ENCODE measurements at places on chromosomes 5 and 9.

GRCh38 chr5:174082286-174082685 is 36.8 kb downstream of the NSG2 start:
- DNase-seq, result no peak
- peaks cover 11% of the 10 kb centered on the region for H3K27me3 ChIP-seq
- no peak overlapping the region for H3K27ac ChIP-seq

DNA sequence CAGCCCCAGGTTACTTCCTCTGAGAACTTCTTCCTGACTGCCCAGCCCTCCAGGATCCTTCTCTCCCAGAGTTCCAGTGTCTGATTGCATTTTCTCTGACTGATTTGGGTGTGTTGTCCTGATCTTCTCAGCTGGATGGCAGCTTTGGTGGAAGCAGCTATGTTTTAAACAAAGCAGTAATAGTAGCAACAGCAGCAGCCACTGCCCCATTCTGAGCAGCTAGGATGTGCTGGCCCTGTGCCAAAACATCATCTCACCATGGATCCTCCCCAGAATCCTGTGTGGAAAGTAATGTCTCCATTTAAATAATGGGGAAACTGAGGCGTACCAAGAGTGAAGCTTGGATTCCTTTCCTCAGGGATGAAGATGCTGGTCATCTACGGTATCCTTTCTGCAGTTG is 46.4 kb upstream of the PSD2 start:
- peak overlapping the region; percentile 87 for H3K4me3 ChIP-seq
- no peak for DNase-seq
- peak overlapping the region; percentile 32 for H3K27ac ChIP-seq
- H3K27me3 ChIP-seq, result no peaks in the 10 kb centered on the region
- peaks cover 23% of the 10 kb centered on the region for H3K36me3 ChIP-seq
- H3K4me1 ChIP-seq, result peaks cover 23% of the 10 kb centered on the region

DNA sequence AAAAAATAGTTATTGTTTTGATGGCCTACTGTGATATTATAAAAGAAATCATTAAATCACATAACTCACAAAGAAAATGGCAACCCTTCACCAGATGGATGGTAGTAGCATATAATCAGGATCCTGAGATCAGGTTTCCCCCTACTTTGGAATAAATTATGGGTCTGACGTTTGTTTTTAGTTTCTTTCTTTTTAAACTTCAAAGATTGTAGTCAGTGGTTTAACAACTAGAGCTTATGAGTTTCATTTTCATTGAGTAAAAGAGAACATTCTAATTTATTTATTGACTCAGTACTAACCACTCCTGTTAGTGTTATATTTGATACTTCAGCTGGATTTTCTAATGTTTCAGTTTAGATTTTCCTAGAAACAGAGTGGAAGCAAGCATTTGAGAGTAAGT is 218.0 kb upstream of the PCSK5 start:
- H3K27ac ChIP-seq, result no peak overlapping the region
- DNase-seq, result no peak
- H3K27me3 ChIP-seq, result no peaks in the 10 kb centered on the region
- no peak overlapping the region for H3K4me3 ChIP-seq

- H3K36me3 ChIP-seq, result peaks cover 3% of the 10 kb centered on the region
- no peak for DNase-seq
- H3K27ac ChIP-seq, result no peak overlapping the region
- H3K4me1 ChIP-seq, result no peaks in the 10 kb centered on the region
- H3K27me3 ChIP-seq, result peaks cover 49% of the 10 kb centered on the region
Observed at GRCh38 chr9:86782831-86783230, 164.5 kb downstream of the GAS1 start.

DNA sequence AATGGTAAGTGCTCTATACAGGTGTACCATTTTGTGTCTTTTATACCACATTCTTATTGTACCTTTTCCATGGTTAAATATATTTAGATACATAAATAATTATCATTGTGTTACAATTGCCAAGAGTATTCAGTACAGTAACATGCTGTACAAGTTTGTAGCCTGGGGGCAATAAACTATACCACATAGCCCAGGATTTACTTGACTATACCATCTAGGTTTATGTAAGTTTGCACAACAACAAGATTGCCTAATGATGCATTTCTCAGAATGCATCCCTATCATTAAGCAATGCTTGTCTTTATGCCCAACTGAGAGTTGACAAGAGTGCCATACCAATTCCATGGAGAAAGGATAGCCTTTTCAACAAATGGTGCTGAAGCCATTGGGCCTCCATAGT is 136.7 kb upstream of the PJA2 start:
- DNase-seq, result no peak
- no peak overlapping the region for H3K27ac ChIP-seq
- H3K27me3 ChIP-seq, result peaks cover 16% of the 10 kb centered on the region
- no peaks in the 10 kb centered on the region for H3K36me3 ChIP-seq
- no peaks in the 10 kb centered on the region for H3K4me1 ChIP-seq

DNA sequence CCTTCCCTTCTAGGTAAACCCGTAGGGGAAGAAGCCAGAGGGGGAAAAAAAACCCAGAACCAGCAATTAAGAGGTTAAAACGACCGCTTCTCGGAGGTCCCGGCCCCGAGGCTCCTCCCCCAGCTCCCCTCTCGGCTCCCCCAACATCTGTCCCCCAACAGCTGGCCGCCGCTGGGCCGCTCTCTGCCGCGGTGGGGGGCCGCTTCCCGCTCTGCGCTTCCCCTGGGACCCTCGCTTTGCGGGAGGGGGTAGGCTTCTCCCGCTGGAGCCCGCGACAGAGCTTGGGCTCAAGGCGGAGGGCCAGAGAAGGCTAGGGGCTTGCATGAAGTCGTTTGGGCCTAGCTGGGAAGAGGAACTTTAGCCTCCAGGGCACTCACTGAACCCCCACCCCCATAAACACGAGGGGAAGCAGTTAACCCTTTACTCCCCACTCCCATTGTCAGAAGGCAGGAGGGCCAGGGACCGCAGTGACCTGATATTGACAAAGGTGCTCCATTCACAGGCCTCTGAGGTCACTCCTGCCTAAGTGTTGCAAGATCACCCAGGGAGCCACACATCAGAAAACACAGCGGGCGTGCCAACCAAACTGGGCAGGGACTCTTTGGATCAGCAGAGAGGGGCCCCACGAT is 7.5 kb downstream of the LHX6 start:
- H3K27ac ChIP-seq, result no peak overlapping the region
- no peak for DNase-seq
- no peaks in the 10 kb centered on the region for H3K36me3 ChIP-seq
- no peak overlapping the region for H3K4me3 ChIP-seq
- H3K27me3 ChIP-seq, result peaks cover 99% of the 10 kb centered on the region

DNA sequence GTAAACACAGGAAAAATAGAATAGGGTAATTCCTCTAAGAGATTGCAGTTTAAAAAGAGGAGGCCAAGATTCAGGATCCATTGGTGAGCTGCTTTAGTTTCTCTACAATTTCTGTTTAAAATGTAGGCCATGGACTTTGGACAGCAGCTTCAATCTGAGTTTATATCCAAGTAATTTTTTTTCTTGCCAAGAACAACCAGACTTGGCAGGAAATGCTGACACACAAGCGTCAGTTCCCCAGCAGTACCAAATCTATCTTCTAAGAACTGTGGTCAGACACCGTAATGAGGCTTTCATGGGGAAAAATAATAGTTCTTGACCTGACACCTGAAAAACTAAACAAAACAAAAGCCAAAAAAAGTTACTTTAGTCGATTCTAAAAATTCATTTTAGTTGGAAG is 528.8 kb downstream of the CSNK1G3 start:
- H3K27ac ChIP-seq, result no peak overlapping the region
- no peak for DNase-seq
- H3K36me3 ChIP-seq, result peaks cover 2% of the 10 kb centered on the region
- H3K4me3 ChIP-seq, result no peak overlapping the region
- no peaks in the 10 kb centered on the region for H3K4me1 ChIP-seq

- H3K36me3 ChIP-seq, result peaks cover 34% of the 10 kb centered on the region
- no peaks in the 10 kb centered on the region for H3K27me3 ChIP-seq
- H3K27ac ChIP-seq, result no peak overlapping the region
- H3K4me3 ChIP-seq, result no peak overlapping the region
- no peaks in the 10 kb centered on the region for H3K4me1 ChIP-seq
Observed at GRCh38 chr9:125343518-125344275, 82.1 kb downstream of the GAPVD1 start.

- H3K4me1 ChIP-seq, result peaks cover 5% of the 10 kb centered on the region
- H3K27me3 ChIP-seq, result no peaks in the 10 kb centered on the region
- no peak for DNase-seq
- H3K27ac ChIP-seq, result no peak overlapping the region
- no peak overlapping the region for H3K4me3 ChIP-seq
- peaks cover 3% of the 10 kb centered on the region for H3K36me3 ChIP-seq
Observed at GRCh38 chr9:76595645-76596044, 136.7 kb downstream of the GCNT1 start.

GRCh38 chr5:8813180-8813579 is 732.7 kb downstream of the SEMA5A start:
- H3K4me1 ChIP-seq, result no peaks in the 10 kb centered on the region
- H3K36me3 ChIP-seq, result no peaks in the 10 kb centered on the region

- DNase-seq, result no peak
- peak overlapping the region; percentile 66 for H3K27ac ChIP-seq
- no peak overlapping the region for H3K4me3 ChIP-seq
Observed at GRCh38 chr9:125088752-125089151, 54.6 kb downstream of the SCAI start.

DNA sequence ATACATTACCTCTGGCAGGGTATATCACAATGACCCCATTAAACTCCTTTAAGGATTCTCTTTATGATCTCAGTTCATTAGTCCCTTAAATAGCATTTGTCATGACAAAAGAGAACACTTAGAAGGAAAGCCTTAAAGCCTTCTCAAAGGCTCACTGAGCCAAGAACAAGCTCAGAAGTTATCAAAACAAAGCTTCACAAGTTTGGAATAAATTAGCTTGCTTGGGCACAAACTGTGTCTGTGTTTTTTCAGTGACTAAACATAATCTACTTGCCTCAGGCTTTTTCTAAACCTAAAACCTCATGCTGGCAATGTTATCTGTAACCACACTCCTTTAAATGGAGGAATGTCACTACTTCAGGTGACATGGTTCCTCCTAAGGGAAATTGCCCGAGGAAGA is 1114.9 kb upstream of the C9orf72 start:
- no peak overlapping the region for H3K27ac ChIP-seq
- no peaks in the 10 kb centered on the region for H3K36me3 ChIP-seq
- H3K4me3 ChIP-seq, result no peak overlapping the region
- no peaks in the 10 kb centered on the region for H3K27me3 ChIP-seq

GRCh38 chr5:94499806-94500205 is 118.6 kb downstream of the KIAA0825 start:
- no peak overlapping the region for H3K4me3 ChIP-seq
- no peak overlapping the region for H3K27ac ChIP-seq
- H3K36me3 ChIP-seq, result no peaks in the 10 kb centered on the region
- H3K27me3 ChIP-seq, result no peaks in the 10 kb centered on the region
- no peak for DNase-seq

- peaks cover 4% of the 10 kb centered on the region for H3K27me3 ChIP-seq
- H3K4me1 ChIP-seq, result no peaks in the 10 kb centered on the region
- no peak overlapping the region for H3K4me3 ChIP-seq
- no peak for DNase-seq
- no peaks in the 10 kb centered on the region for H3K36me3 ChIP-seq
- H3K27ac ChIP-seq, result no peak overlapping the region
Observed at GRCh38 chr5:116738239-116738614, 163.6 kb upstream of the SEMA6A start.

DNA sequence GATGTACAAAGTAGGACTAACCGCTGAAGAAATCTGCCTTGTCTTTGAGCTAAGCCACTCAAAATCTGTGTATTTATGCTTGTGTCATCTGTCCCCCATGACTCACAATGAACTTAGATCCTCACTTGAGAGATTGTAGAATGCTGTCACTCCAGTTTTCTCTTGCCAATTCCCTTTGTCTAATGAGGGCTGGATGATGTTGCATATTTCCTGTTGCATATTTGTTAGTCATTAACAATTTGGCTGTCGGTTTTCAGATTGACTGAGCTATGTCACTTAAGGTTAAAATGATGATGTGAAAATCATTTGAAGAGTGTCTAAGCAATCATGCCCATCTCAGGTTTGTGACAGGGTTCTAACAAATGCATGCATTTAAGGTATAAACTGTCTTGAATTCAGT is 481.7 kb downstream of the CDH10 start:
- H3K4me1 ChIP-seq, result no peaks in the 10 kb centered on the region
- H3K27ac ChIP-seq, result no peak overlapping the region
- no peak for DNase-seq

DNA sequence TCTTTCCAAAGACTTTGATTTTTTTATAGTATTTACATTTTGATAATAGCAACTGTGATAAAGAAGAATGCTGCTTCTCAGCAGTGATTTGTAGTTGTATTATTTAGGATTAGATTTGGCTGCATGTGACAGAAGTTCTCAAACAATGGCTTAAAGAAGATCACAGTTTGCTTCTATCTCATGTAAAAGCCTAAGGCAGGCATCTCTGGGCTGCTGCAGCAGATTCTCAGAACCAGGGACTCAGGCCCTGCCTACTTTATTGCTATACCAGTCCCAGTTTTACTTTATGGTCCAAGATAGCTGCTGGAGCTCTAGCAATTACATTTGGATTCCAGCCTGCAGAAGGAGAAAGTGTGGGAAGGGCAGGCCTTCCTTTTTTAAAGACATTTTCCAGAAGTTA is 8.8 kb upstream of the SNX2 start:
- H3K4me3 ChIP-seq, result no peak overlapping the region
- no peaks in the 10 kb centered on the region for H3K27me3 ChIP-seq
- H3K4me1 ChIP-seq, result no peaks in the 10 kb centered on the region
- no peak overlapping the region for H3K27ac ChIP-seq

DNA sequence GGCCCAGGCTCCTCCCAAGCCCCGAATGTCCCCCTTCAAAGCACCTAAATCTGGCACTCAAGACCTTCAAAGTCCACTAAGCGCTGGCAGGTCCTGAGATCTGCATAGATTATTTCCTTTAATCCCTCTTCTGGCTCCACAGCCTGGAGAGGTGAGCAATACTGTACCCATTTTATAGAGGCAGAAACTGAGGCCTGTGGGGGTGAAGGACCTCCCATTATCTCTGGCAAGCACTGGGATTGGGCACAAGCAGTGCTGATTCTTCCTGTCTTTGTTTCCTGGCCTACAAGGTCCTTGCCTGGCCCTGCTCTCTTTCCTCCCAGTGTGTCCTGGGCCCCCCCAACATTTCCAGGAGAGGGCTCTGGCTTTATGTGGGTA is 252.3 kb downstream of the PBX3 start:
- H3K4me3 ChIP-seq, result no peak overlapping the region
- H3K27ac ChIP-seq, result no peak overlapping the region
- no peaks in the 10 kb centered on the region for H3K36me3 ChIP-seq
- no peaks in the 10 kb centered on the region for H3K4me1 ChIP-seq
- no peak for DNase-seq

DNA sequence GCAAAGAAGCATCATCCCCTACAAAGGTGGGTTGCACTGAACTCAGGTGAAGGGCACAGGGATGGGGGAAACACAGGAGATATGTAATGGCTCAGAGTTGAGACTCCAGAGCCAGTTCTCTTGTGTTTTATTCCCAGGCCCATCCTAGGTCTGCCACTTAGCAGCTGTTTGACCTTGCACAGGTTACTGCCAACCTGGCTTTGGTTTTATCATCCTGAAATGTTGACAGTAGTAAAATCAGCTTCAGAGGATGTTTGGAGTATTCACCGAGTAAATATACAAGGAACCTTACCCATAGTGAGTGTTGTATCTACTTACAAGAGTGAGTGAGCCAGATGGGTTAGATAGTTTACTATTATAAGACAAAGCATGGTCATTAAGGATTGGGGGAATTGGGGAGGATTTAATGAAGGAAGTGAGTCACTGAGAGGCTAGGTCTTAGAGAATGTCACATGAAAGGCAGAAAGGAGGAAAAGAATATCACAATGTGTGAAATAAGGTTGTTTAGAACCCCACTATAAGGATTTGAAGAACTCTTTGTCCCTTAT is 141.3 kb downstream of the MAN2A1 start:
- H3K4me3 ChIP-seq, result no peak overlapping the region
- no peak overlapping the region for H3K27ac ChIP-seq
- no peaks in the 10 kb centered on the region for H3K4me1 ChIP-seq
- no peak for DNase-seq
- H3K36me3 ChIP-seq, result peaks cover 15% of the 10 kb centered on the region
